Kidney tubule cell (primary cell): ENCODE measurements at places on chromosomes 3 and 15.

DNA sequence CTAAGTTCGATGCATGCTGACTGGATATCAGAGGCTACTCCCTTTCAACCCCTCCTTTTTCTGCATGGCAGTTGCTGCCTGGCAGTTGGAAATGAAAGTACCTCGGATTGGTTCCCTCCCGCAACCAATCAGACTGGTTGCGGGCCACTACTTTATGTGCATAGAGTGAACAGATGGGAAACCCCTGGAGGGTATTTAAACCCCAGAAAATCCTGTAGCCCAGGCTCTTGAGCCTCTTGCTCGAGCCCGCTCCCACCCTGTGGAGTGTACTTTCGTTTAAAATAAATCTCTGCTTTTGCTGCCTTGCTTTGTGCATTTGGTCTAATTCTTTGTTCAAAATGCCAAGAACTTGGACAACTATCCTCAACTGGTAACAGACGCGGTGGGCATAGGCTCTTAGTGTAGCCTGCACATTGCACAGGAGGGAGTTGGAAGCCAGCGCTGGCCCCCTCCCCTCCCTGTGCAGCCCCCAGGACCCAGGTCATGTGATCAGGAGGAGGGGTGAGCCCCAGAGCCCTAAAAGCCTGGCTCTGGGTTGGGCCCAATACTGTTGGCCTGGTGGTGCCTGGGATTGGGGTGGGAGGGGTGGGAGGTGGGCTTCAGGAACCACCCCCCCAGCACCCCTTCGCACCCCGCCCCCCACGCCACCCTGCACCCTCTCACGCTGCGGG is 26.8 kb downstream of the RHCG start:
- no peak for DNase-seq

DNA sequence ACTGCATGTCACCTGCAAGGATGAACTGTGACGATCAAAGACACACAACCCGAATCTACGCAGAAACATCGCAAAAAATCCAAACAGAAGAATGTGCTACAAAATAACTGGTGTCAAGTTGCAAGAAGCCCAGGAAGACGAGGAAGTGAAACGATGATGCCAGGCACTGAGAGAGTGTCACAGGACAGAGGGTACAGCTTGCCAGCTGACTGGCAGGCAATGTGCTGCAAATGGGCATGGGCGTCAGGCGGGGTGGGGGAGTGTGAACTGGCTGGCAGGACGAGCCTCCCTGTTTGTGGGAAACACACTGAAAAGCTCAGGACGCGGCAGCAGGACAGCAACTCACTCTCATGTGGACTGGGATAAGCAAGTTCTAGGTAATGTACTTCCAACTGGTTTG is 28.9 kb upstream of the OCA2 start:
- DNase-seq: no peak

- no peak for DNase-seq
These were observed 700 bp upstream of the EDEM1 start for GRCh38 chr3:5186858-5187155.

GRCh38 chr15:96392380-96393208 is 62.1 kb downstream of the NR2F2 start:
- DNase-seq: peak; percentile 34
